NCI-H345 (cell line): ENCODE measurements at places on chromosomes 13 and 19.

GRCh38 chr13:113558461-113558860 is 26.1 kb upstream of the TFDP1 start:
- DNase-seq = no peak

DNA sequence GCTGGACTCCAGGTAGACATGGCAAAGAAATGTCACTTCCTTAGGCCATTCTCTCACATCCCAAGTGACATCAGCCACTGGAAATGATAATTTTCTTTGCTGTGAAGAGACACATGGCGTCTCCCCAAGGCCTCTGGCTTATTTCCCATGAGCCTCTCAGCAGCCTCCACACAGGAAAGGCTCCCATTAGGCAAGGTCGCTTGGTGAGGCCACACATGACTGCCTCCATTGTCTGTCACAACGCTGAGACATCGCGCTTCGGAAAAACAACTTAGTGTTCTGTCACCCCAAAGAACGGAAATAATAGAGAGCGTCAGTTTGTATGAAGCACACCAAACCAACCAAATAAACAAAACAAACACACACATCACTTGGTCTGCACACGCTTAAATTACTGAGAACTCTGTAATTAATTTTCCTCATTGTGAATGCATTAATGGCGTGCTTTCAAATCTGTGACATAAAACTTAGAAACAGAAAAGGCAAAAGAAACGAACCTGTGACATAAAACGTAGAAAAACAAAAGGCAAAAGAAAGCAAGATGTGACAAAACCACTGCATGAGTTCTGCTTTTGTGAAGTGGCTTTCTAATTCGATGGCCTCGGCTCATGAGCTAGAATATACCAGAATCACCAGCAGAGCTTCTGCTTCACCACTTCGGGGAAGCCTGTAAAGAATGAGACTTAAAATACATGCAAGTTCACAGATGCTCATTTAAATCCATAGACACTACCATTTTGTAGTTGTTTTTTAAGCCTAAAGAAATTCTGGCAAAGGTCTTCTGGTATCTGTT is 404.2 kb upstream of the SGCG start:
- DNase-seq = no peak

- no peak for DNase-seq
Measured at GRCh38 chr13:96650301-96650886, 343.9 kb downstream of the OXGR1 start.

- DNase-seq = no peak
Measured at GRCh38 chr19:3576696-3577443, 4.1 kb downstream of the HMG20B start.

GRCh38 chr19:1901940-1902404 is 3.2 kb upstream of the ADAT3 start:
- DNase-seq = no peak

DNA sequence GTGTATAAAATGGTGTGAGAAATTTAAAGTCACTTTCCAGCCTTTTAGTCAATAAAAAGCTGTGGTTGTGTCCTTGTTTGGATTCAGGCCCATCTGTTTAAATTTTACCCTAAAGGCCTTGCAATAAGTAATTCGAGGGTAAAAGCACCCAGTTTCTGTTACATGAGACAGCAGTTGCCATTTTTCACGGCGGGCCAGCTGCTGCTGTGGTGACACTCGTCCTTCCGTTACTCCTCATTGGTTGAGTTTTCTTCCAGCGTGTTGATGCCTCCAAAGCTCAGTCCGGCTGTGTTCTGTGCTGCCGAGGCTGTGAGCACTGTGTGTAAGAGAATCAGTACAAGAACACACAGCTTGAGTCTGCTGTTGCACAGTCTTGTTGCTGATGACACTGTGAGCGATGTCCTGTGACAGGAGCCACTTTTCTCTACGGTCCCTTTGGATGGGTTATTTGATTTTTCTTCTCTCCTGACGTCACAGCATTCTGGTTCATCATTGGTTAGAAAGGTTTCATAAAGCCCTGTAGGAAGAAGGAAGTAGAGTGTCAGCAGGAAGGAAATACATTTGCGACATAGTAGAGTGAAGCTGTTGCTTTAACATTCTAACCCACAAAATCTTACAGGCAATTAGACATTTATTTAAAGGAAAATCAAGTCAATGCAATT is 602.5 kb upstream of the ARGLU1 start:
- DNase-seq = no peak

GRCh38 chr19:1650650-1651567 is 1.5 kb downstream of the TCF3 start:
- DNase-seq = no peak

- no peak for DNase-seq
Measured at GRCh38 chr19:3188627-3189596, 3.2 kb downstream of the NCLN start.

DNA sequence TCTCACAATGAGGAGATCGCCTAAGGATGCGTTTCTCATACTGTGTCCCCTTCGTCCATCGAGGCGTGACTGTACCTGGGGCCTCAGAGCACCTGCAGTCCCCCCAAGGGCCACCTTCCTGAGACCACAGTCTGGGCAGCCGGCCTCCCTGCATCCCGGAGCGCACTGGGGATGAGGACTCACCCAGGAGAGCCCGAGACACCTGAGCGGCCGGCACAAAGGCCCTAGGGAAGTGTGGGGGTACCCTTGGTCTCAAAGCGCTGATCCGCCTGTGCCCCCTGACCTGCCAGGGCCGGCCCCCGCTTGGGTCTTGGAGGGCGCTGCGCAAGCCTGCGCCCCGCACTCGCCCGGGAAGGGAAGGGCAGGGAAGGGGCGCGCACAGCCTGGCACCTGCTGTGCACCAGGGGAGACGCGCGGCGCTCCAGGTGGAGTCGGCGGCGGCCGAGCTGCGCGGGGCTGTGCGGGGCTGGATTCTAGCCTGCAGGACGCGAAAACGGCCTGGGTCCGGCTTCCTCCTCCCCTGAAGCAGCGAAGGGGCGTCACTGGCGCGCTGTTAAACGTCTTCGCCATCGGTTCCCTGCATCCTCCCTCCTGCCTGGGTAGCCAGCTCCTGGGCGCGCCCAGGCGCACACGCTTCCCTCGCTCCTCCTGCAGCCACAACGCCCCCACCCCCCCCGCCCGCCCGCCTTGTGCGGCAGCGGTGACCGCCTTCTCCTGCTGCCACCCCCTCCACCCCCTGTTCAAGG is 13.6 kb upstream of the USP29 start:
- no peak for DNase-seq

DNA sequence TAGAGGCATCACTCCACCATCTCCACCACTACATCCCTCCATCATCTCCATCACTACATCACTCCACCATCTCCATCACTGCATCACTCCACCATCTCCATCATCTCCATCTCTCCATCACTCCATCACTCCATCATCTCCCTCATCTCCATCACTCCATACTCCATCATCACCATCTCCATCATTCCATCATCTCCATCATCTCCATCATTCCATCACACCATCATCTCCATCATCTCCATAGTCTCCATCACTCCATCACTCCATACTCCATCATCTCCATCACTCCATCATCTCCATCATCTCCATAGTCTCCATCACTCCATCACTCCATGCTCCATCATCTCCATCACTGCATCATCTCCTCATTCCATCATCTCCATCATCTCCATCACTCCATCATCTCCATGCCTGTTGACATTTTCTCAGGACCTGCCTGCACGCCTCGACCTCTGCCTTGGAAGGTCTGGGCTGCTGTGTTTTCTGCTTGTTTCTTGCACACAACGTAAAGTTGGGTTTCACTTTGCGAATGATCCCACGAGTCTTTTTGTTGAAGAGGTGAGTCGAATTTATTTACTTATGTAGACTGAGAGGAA is 21.2 kb upstream of the RASA3 start:
- DNase-seq = no peak

DNA sequence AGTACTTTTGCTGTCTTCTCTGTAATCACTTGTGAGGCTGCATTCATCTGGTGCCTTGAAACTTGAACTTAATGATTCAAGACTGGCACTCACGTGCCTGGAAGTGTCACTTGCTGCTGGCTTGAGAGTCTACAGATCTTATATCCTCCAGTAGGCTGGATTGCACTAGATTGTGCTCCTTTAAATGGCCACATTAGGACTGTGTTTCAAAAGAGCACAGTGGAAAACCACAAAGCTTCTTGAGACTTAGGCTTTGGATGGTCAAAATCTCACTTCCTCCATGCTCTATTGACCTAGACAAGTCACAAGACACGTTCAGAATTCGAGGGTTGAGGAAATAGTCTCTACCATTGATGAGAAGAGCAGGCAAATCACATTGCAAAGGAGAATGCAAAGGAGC is 1278.8 kb upstream of the MIR17HG start:
- no peak for DNase-seq

DNA sequence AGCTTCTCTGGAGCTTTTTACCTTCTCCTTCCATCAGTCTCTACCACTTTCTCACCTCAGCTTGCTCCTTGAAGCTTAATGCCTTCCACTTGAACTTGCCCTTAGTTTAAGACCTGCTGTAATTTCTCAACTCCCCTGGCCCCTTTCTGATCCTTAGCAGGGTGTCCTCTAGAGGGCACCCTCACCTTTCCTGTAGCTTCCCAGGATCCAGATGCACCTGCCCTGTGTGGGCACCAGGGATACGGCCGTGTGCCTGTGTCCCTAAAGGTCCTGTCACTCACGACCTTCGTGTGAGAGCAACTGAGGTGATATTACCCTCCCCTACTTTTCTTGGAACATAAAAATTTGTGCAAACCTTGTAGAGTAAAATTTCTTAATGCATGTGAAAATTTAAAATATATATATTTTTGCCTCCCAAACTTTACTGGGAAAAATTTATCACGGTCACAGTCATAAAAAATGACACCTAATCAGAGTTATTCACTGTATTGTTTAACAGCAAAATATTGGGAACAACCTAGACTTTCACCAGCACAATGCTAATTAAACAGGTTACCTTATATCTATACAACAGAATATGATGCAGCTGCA is 46.4 kb downstream of the PSG3 start:
- DNase-seq = peak; percentile 9

- DNase-seq = no peak
Measured at GRCh38 chr19:1206864-1207450, 1.4 kb downstream of the STK11 start.

DNA sequence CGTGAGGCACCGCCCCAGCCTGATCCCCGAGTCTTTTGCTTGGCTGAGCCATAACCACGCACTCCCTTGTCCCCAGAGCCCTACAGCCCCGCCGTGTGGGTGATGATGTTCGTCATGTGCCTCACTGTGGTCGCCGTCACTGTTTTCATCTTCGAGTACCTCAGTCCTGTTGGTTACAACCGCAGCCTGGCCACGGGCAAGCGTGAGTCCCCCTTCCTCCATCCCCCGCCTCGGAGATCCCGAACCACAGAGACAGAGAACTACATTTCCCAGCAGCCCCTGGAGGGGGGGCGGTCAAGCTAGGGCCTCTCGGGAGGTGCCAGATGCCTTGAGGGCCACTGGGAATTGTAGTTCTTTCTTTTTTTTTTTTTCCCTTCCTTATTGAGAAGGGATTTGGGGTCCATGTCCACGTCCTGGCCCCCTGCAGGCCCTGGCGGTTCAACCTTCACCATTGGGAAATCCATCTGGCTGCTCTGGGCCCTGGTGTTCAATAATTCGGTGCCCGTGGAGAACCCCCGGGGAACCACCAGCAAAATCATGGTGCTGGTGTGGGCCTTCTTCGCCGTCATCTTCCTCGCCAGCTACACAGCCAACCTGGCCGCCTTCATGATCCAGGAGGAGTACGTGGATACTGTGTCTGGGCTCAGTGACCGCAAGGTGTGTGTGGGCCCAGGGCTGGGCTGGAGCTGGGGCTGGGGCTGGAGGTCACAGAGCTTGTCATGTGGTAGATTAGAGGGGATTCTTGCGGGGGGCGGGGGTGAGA is 25.9 kb downstream of the GRIN2D start:
- DNase-seq = no peak

- no peak for DNase-seq
Measured at GRCh38 chr19:7655581-7655980, 13.3 kb upstream of the RETN start.

GRCh38 chr13:114110091-114110829 is 22.2 kb downstream of the RASA3 start:
- peak; percentile 25 for DNase-seq

DNA sequence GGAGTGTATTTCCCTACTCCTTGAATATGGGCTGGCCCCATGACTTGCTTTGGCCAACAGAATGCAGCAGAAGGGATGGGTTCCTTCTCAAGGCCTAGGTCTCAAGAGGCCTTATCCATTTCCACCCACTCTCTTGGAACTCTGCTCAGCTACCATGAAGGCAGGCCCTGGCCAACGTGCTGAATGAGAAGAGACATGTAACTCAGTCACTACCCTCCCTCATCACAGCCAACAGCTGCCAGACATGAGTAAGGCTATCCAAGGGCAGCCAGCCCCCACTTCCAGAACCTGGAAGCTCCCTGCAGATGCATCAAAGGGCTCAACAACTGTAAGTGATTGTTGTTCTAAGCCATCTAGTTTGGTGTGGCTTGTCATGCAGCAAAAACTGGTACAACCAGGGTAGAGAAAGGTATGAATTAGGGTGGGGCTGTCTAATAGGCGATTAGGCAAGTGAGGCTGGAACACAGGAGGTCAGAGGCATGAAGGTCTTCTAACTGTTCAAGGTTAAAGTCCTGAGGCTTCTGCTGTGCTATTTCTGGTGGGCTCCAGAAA is 1.4 kb upstream of the RASL11A start:
- no peak for DNase-seq

DNA sequence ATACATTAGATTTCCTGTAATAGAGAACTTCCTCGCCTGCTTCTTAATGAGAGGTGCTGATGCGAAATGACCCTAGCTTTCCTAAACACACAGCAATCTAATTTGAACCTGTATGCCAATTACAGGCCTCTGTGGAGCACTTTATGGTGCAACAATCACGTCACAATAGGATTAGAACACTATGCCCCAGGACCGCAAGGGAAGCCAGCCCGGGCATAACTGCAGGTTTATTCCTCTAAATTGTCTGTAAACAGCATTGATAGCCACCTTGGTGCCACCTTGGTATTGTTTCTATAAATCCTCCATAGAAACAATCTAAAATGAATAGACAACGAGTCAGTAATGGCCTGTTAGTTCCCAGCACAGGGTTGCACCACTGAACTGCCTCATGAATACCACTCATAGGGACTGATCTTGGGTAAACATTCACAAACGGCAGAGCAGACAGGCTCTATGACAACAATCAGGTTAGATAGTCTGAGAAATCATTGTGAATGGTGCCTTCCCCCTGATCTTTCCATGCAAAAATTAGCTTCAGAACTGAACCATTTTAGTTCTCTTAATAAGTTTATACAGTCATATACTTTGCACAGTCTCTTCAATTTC is 182.5 kb upstream of the OBI1 start:
- peak; percentile 74 for DNase-seq

- no peak for DNase-seq
Measured at GRCh38 chr13:95499811-95500712, 52.5 kb upstream of the CLDN10 start.
